Activated CD4-positive, alpha-beta T cell treated with anti-CD3 and anti-CD28 coated beads for 4 hours (primary cell): ENCODE measurements at places on chromosomes 4 and X.

DNA sequence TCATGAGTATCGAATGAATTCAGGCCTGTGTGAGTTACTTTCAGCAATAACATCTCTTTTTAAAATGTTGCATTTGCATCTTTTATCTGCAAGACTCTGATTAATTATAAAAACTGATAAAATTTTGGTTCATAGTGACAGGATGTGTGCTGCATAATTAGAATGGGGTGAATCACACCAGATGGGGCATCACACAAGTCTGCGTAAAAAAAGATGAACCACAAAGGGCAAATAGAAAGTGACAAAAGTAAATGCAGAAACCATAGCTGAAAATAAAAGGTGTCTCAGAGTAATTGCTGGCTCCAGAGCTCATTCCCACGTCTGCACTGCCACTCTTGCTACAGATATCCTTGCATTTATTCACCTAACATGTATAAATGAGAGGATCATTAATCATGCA lies 131.1 kb downstream of the HS3ST1 start:
- DNase-seq, result no peak

DNA sequence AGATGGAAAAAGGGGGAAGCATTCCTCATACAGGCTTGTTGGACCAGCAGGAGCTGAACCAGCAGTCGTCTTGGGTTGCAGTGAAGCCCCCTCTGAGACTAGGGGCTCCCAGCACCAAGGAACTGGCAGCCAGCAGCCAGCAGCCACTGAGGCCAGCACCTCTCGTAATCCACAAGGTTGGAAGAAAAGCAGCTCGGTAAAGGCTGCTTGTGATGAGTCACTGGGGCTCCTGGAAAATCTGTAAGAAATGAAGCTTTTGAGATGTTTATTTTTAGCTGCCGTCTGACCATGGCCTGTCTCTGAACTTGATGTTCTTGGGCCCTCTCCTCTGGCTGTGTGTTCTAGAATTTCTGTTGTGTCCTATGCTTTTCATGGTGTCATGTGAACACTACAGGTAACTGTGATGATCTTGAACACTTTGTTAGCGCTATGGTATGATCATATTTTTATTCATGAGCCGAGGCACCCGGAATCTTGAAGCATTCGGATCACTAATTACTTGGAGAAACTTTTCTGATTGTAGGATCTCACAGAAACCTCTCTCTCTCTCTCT lies 18.6 kb downstream of the CLCN4 start:
- DNase-seq, result no peak

GRCh38 chr4:8708401-8709021 lies 115.9 kb downstream of the CPZ start:
- DNase-seq, result no peak

DNA sequence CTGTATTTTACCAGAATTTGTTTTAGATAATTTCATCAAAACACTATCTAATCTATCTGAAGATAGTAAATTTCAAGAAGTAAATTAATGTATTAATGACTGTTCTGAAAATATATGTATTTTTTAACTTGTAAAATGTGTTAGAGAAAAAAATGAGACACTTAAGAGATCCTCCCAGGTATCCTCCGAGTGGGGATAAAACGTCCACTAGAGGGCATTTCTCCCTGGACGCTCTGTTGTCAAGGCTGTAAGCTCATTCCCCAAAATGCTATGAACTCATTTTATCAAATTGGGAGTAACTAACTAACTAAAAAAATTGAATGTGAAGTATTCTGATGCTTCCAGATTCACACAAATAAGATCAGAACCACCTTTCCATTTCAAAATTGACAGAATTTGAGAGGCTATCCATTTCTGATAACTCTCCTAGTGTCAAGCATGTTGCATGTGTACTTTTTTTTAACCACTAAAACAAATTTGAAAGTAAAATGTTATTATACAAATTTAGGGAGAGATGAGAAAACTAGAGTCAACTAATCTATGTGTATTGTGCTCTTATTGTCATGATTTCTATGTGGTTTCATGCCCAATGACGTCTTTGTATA lies 337.3 kb upstream of the HS3ST1 start:
- DNase-seq, result no peak

DNA sequence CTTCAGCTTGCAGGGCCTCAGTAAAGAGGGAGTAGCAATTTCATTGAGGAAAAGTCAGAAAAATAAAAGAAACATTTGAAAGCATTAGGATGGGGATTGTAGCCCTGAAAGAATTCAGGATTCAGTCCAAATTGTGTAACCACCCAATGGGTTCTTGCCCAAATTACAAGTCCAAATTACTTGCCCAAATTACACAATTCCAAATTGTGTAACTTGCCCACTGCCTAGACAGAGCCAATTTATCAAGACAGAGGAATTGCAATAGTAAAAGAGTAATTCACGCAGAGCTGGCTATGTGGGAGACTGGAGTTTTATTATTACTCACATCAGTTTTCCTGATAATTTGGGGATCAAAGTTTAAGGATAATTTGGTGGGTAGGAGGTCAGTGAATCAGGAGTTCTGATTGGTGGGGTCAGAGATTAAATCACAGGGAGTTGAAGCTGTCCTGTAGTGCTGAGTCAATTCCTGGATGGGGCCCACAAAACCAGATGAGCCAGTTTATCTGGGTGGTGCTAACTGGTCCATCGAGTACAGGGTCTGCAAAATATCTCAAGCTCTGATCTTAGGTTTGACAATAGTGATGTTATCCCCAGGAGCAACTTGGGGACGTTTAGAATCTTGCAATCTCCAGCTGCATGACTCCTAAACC lies 18.1 kb upstream of the PAGE5 start:
- no peak for DNase-seq
